Dorsolateral prefrontal cortex (tissue), 122 donors: ENCODE measurements at places on chromosomes 6 and 20. TPM values are rescaled to one million over a fixed set of nuclear protein-coding genes. Genes with fewer than 3 reads are reported as not detected.

- DNase-seq: peak; percentile 55
Measured at GRCh38 chr6:36023996-36024795, at the start of gene SLC26A8. Gene SLC26A8 (minus strand): TSS chr6:36024641. CDS start chr6:36019707, 4,934 bp downstream.

DNA sequence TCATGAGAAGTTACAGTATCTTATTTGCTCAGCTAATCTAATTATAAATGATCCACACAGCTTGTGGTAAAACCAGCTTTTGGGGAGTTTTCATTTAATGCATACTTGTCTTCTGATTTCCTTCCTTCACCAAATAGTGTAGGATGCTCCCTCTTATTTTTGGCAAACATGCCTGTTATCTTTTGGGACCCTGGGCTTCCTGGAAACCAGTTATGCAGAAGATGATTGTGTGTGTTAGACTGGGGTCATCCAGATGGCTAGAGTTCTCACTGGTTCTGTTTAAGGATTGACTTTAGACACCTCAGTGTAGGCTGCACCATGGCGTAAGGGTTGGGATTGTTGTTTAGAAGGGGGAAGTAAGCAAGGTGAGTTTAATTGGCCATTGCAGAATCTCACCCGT, 61.3 kb downstream of the PTPN1 start:
- DNase-seq: no peak

DNA sequence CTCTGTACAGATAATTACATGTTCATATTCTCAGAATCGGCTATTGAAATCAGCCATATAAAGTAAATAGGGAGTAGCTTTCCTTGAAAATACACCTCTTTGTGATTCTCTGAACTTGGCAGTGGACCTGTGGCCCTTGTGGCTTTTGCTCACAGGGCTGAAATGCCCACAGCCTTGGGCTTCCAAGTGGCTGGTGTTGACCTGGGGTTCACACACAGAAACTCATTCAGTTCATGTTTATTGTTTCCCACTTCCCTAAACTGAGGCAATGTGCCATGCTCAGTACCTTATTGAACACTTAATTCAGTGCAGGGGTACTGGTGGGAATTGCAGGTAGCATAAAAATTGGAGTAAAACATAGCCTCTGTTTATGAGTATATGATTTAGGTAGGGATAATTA, 19.1 kb upstream of the TULP4 start:
- DNase-seq: no peak

DNA sequence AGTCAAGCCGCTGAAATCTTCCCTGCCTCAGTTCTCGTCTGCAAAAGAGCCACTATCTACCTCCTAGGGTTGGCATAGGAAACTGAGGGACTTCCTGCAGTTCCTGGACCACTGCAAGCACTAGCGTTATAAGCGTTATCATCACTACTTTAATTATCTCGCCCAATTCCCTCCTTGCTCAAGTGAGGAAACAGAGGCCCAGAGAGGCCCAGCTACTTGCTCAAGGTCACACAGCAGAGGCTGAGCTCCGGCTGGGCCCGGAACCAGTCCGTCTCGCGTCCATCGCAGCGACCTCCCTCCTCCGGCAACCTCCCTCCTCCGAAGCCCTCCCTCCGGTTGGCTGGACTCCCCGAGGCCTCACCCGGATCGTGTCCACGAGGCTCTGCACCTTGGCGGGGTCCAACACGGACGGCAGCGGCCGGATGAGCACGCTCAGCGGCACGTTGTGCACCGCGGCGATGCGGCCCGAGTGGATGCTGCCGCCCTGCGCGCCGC, 338 bp downstream of the SRXN1 start:
- DNase-seq: peak; percentile 17

GRCh38 chr20:2751878-2752566, 48.4 kb downstream of the CPXM1 start:
- no peak for DNase-seq

DNA sequence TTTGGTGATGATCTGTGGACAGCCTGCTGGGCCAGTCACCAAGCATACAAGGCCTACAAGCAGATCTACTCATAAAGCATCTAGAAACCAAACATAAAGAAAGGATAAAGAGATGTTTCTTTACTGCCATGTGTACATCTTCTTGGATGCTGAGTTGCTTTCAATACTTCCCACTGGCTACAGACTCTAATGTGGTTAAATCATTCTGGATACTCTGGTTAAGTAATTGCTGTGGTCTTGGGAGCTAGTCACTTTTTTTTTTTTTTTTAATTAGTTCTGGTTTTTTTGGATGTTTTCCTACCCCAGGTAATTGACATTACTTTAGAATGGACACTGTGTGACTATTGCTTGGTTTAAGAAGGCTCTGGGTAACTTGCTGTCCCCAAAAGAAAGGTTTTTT, 215.4 kb upstream of the RUNX2 start:
- DNase-seq: no peak

DYNLT2 gene
- total RNA-seq: 4.0 TPM

TCP1 gene
- total RNA-seq: 134 TPM

PROKR2 gene
- 2.7 TPM for total RNA-seq

TMEM200A gene
- 2.7 TPM for total RNA-seq

POM121L2 gene
- not detected for total RNA-seq
